CD4-positive, CD25-positive, alpha-beta regulatory T cell (primary cell): ENCODE measurements at places on chromosomes 2 and 18. TPM values are rescaled to one million over a fixed set of nuclear protein-coding genes. Genes with fewer than 3 reads are reported as not detected.

The PSMA8 gene
- polyA plus RNA-seq, result 0.73 TPM

- no peak for DNase-seq
Observed at GRCh38 chr18:74420926-74421325, 36.2 kb downstream of the DIPK1C start.

DNA sequence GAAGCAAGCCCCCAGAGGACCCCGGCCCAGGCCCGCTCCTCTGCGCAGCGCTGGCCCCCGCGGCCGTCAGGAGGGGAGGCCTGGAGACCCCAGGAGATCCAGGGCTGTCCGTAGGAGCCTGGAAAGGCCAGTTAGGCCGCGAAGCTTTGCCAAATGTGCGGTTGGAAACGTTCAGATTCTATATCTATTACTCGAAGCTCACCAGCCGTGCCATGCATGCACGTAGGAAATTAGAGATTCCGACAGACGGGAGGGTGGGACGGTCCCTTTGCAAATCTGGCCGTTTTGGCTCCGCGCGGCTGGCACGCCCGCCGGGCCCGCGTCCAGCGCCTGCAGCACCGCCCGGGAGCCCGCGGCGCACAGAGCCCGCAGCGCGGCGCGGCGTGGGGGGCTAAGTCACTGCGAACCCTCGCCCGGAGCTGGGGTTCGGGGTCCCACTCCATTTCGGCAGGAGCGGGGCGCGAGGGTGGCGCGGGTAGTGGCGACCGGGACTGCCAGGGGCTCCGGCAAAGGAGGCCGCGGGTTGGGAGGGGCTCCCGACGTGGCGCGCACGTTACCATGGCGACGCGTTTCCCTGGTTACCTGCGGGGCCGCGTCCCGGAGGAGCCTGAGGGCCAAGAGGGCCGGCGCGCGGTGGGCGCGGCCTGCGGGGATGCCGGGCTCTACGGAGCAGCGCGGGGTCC lies 488.6 kb upstream of the SMIM21 start:
- DNase-seq, result no peak

DNA sequence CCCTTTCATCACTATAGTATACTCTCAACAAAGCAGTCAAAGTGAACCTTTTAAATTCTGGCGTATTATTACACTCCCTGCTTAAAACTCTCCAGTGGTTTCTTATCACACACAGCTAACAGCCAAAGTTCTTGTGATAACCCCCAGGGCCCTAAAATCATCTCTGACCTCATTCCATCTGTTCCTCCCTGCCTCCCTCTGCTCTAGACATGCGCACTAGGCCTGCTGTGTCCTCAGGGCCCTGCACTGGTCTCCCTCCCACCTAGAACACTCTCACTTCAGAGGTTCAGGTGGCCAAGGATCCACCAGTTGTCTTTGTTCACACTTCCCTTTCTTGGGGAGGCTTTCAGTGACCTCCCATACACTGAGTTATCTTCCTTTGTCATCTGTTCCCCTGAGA lies 603.4 kb downstream of the DSC3 start:
- no peak for DNase-seq

The YIPF4 gene
- polyA plus RNA-seq, result 14.5 TPM

- no peak for DNase-seq
Observed at GRCh38 chr2:110731064-110731463, 1.3 kb upstream of the ACOXL start.

GRCh38 chr18:45008694-45009413 lies 328.2 kb downstream of the SETBP1 start:
- no peak for DNase-seq

The SEH1L gene
- polyA plus RNA-seq, result 24.2 TPM

The IL36B gene
- not detected for polyA plus RNA-seq

GRCh38 chr2:15170070-15170775 lies 390.9 kb downstream of the NBAS start:
- DNase-seq, result no peak

- no peak for DNase-seq
Observed at GRCh38 chr2:203673933-203674332, 32.5 kb upstream of the CD28 start.

GRCh38 chr18:22228976-22229375 lies 59.6 kb downstream of the GATA6 start:
- no peak for DNase-seq

- no peak for DNase-seq
Observed at GRCh38 chr2:48574353-48575287, 43.0 kb upstream of the GTF2A1L start.

The LOXL3 gene
- polyA plus RNA-seq, result 0.09 TPM

GRCh38 chr18:49562481-49563129 lies 748 bp downstream of the LIPG start:
- DNase-seq, result no peak

The HOXD11 gene
- not detected for polyA plus RNA-seq

GRCh38 chr2:239266434-239266766 lies 134.4 kb downstream of the HDAC4 start:
- no peak for DNase-seq

The CDH19 gene
- polyA plus RNA-seq, result not detected

The HOXD12 gene
- not detected for polyA plus RNA-seq

GRCh38 chr2:2875296-2875695 lies 502.3 kb downstream of the EIPR1 start:
- no peak for DNase-seq

DNA sequence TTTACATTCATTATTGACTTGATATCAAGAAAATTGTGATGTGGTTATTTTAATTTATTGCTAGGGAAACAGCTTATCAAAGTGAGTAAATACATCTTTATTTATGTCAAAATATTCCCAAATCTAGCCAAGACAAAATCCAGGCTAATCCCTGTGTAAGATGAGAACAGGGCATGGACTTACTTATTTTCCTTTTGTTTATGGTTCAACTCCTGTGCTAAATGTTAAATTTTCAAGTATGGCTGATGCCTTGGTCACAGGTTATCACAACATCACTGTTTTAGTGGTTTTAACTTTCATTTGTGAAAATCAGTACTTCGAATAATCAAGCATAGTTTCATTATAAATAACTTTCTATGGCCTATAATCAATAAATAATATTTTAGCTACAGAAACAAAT lies 657.0 kb upstream of the SYT4 start:
- no peak for DNase-seq

The PDE11A gene
- polyA plus RNA-seq, result not detected

The C1QL2 gene
- polyA plus RNA-seq, result not detected

GRCh38 chr18:42527766-42528165 lies 572.7 kb downstream of the PIK3C3 start:
- no peak for DNase-seq

- DNase-seq, result no peak
Observed at GRCh38 chr2:25491003-25491696, 149.4 kb upstream of the DNMT3A start.

GRCh38 chr2:132774189-132774588 lies 104.2 kb upstream of the LYPD1 start:
- DNase-seq, result no peak

- no peak for DNase-seq
Observed at GRCh38 chr2:202749477-202749876, 114.7 kb downstream of the FAM117B start.

DNA sequence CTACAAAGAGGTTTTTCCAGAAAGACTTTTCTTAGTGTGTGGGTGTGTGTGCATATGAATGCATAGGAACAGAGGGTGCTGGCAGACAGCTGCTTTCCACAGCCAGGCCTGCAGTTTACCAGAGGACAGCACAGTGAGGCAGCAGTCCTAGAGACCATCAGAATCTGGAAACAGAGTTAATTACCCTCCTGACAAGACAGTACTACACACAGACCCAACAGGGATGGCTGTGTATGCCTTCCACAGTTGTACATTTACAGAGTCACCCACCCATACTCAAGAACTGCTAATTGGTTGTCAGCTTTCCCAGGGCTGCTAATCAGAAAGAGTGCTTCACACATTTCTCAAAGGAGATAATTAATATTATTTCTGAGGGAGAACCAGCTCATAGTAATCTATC lies 104.7 kb downstream of the FEZ2 start:
- DNase-seq, result no peak

GRCh38 chr2:134758633-134759032 lies 39.8 kb upstream of the TMEM163 start:
- DNase-seq, result no peak

- DNase-seq, result no peak
Observed at GRCh38 chr2:140600116-140600515, 1530.7 kb downstream of the LRP1B start.

- no peak for DNase-seq
Observed at GRCh38 chr2:188620916-188621315, 329.2 kb downstream of the GULP1 start.

DNA sequence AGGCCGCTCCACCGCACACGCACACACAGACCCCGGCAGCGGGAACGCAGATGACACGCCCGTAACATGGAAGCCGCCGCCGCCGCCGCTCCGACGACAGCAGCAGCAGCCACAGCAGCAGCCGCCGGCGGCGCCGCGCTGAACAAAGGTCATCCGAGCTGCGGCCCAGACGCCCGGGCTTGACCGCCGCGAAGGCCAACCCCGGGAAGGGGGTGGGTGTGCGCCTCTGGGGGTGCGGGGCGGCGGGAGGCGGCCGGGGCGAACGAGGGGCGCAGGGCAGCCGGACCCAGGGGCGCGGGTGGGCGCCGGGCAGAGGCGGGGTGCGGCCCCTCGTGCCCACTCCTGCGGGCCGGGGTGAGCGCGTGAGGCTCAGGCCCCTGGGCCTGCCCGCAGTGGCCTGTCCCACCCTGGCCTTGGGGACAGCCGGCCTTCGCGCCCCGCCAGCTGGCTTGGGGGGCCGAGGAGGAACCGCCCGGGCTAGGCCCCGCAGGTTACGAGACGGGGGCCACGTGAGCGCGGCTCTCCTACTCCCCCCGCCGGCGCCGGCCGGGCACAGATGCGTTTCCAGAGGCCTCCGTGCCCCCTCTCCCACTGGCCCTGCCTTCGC lies 1.0 kb upstream of the ZNF532 start:
- DNase-seq, result peak; percentile 26

DNA sequence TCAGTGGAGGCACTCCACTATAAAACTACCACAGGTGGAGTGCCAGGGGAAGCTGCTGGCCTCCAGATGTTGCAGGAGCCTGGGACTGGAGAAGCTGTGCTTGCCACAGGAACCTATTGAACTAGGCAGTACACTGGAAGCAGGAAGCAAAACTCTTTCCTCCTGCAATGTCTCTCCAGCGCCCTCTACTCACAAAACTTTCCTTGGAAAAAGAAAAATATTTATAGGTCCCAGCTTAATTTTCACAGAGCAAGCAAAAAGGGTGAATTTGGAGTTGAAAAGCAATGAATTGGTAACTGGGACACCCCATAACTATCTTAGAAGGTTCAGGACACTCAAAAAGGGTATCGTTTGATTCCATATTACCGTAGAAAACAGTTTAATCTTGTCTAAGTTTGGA lies 33.2 kb upstream of the REEP1 start:
- no peak for DNase-seq

GRCh38 chr2:119480718-119481142 lies 43.6 kb downstream of the SCTR start:
- no peak for DNase-seq
